ENCODE measurements at places on chromosomes 3 and 15.

GRCh38 chr15:78838489-78838888 lies 27.2 kb upstream of the ADAMTS7 start:
- DNase-seq: no peak

DNA sequence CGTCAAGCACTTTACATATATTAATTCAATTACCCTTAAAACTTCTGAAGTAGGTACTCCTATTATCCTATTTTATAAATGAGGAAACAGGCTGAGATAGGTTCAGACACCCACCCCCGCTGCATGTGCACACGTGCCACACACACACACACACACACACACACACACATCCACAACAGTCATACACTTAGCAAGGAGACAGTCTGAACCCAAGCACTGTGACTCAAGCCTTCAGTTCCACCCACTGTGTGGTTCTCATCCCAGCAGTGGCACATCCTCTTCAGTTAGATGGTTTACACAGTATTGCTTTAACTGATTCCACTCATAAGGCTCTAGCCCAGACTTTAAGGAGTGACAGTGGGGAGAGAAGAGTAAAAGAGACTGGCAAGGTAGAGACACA lies 91.1 kb upstream of the FGF7 start:
- DNase-seq: no peak

- DNase-seq: no peak
These were observed 888 bp downstream of the TMOD3 start for GRCh38 chr15:51830276-51830806.

DNA sequence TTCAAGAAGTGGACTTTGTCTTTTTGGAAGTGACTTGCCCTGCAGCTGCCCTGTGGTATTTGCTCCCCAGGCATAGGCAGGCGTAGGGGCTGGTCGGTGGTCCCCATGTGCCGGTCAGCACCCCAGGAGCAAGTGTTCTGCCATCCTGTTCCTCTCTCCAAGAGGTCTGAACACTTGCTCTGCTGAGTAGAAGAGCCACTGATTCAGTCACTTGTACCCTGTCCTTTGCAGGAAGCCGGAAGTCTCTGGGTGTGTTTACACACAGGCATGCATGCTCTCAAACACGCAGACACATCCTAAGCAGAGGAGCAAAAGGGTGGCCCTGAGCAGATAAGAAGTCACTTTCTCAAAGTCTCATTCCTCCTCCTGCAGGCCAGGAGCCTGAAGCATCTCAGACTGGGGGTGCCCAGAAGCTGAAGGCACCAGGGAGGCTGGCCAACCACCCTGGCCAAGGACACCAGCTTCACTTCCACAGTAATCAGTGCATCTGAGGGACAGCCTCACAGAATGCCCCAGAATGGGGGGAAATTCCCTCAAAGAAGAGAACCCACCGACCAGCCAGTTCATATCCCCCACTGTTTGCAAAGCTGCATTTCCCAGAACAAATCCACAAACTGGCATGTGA lies 88.7 kb upstream of the POMGNT2 start:
- DNase-seq: peak; percentile 26

DNA sequence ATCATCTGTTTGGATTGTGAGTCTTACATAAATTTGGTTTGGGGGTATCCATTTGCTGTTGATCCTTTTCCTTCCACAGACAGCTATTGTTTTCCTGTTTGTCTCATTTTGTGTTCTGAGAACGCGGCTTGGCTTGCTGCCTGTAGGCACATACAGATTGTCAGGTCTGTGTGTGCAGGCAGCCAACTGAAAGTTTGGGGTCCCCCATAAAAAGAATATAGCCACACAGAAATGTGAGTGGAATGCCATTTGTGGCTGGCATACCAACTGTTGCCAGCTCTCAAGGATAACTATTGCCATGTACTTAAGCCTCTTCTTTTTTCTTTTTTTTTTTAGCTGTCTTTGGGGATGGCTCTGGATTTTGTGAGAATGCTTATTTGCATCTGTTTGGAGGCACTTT lies 1308.0 kb downstream of the ROBO1 start:
- no peak for DNase-seq

DNA sequence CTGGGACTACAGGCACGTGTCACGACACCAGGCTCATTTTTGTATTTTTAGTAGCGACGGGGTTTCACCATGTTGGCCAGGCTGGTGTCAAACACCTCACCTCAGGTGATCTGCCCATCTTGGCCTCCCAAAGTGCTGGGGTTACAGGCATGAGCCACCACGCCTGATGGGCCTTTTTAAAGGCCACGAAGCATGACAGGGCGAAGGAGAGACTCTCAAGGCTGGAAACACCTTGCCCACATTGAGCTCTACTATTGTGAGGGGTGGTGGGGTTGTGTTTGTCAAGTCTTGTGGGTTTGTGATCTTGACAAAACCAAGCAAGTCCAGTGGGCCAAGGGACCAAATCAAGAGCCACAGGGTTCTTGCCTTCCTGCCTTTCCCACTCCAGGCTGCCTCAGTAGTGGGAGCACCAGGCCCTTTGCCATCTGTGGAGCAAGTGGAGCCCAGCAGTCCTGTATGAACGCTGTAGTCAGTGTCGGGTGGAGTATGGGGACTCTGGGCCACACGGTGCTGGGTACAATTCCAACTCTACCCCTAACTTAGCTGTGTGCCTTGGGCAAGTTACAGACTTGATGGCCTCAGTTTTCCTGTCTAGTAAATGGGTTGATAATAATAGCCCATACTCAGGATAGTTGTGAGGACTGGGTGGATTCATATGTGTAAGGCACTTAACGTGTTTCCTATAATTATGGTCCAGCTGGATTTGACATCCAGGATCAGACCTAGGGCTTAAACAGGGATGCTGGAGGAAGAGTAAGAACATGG lies 33.3 kb downstream of the EDEM1 start:
- DNase-seq: no peak

GRCh38 chr3:15820911-15821310 lies 23.1 kb upstream of the ANKRD28 start:
- DNase-seq: no peak

DNA sequence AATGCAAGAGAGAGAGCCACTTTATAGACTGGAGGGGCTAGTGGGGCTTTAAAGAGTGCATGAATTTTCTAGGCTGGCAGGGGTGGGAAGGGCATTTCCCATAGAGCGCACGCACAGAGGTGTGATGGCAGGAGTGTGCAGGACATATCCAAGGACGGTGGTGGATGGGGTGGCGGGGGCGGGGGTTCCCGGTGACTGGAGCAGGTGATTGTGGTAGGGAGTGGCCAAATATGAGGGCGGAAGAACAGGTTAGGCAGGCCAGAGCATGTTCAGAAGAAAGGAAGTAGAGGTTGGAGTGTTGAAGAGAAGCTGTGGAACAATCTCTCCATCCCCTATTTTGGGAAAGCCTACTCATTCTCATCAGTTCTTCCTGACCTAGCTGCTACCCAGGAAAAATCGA lies 18.1 kb downstream of the FAM81A start:
- DNase-seq: no peak

- DNase-seq: no peak
These were observed 221.9 kb upstream of the LYSMD4 start for GRCh38 chr15:99955181-99955525.

GRCh38 chr3:78274475-78275065 lies 1234.7 kb downstream of the ROBO2 start:
- DNase-seq: no peak

DNA sequence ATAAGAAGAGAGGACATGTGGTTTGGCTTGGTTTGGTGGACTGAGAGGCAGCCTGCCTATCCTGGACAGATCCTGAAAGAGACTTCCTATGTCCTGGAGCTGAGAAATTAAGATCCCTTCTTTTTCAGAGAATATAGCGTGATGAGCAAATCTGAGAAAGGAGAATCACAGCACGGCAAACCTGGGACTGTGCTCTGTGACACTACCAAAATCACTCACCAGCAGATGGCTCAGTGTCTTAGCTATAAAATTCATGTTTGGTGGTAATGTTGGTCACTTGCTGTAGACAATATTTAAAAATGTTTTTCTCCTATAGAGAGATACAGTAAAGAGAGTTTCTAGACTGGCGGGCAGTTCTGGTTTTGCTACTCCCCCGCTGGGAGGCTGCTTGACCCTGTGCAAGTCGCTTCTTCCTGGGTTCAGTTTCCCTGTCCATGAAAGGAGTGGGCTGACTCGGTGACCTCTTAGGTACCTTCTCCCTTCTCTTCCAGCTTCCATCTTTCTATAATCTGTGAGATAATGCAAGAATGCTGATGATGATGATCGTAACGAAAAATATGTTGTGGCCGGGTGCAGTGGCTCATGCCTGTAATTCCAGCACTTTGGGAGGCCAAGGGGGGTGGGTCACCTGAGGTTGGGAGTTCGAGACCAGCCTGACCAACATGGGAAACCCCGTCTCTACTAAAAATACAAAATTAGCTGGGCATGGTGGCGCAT lies 7.6 kb upstream of the HES1 start:
- DNase-seq: no peak

- DNase-seq: peak; percentile 88
These were observed 17.8 kb downstream of the SPATA12 start for GRCh38 chr3:57078344-57078634.

DNA sequence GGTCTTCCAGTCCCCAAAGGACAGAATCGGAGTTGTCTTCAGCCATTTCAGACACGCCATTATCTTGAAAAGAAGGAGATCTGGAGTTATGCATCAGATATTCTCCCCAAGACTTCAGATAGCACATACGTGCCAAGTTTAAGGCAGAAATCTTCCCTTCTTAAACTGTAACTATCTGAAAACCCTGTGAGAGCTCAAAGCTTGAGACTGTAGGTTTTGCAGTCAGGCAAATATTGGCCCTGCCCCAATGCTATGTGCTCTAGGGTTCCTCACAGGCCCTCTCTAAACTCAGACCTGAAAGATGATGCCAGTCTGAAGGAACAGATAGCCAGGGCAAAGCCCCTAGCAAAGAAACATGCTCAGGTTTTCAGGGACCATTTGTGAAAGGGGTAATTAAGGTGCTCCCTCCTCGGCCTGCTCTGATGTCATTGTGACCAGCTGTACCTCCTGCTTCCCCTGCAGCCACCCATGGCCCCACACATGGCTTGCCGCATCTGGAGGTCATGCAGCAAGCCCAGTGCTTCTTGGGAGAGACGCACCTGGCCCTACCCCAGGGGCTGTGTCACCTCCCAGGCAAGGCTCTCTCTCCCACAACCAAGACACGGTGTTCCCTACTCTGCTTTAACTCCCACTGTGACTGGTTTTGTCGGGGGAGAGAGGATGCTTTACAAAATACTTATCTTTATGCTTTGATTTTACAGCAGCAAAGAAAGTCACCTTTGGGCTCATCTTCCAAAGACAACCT lies 53.4 kb upstream of the POMGNT2 start:
- DNase-seq: no peak

DNA sequence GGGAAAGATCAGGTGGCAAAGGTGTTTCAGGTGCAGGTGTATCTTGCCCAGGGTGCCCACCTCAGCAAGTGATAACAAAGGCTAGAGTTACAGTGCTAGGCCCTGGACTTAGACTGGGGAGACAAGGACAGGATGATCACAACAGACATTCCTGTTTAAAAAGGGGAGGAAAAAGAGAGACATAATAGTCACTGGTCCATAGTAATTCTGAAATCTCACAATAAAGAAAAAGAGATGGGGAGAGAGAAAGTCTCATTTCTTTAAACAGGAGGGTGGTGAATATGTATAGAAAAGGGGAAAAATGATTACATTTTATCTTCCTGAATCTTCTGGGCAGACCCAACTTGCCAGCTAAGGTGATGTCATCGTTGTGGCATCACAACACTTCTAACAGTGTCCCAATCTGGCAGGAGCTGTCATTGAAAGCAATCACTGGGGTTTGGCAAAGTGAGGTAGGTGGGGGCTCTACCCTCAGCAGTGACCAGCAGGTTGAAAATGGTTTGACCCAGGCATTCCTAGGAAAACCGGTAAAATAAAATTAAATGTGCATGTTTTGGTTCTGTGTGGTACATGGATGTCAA lies 99.5 kb downstream of the ZNF621 start:
- DNase-seq: no peak

- DNase-seq: peak; percentile 14
These were observed 7.7 kb downstream of the HOMER2 start for GRCh38 chr15:82944821-82945220.

DNA sequence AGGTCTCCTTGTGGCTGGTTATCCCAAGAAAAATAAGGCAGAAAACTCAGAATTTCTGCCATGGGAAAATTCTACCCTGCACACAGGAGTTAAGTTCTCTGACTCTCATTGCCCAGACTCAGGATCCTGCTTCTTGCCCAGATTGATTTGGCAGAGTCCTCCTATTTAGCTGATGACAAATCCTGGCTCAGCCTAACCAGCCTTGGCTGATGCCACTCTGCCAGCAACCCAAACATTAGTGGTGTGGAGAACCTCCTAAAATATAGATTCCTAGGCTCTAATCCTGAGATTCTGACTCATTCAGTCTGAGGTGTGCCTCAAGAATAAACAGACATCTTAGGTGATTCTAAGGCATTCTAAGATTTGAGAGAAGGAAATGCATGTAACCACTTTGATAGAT lies 60.5 kb upstream of the ACTC1 start:
- DNase-seq: peak; percentile 6

GRCh38 chr15:65920825-65921309 lies 51.6 kb downstream of the RAB11A start:
- no peak for DNase-seq
